ENCODE measurements at places on chromosomes 4 and X.

GRCh38 chr4:55116450-55116849 lies 8.9 kb downstream of the KDR start:
- no peak for DNase-seq

GRCh38 chr4:89382439-89382838 lies 74.8 kb upstream of the GPRIN3 start:
- DNase-seq, result no peak

DNA sequence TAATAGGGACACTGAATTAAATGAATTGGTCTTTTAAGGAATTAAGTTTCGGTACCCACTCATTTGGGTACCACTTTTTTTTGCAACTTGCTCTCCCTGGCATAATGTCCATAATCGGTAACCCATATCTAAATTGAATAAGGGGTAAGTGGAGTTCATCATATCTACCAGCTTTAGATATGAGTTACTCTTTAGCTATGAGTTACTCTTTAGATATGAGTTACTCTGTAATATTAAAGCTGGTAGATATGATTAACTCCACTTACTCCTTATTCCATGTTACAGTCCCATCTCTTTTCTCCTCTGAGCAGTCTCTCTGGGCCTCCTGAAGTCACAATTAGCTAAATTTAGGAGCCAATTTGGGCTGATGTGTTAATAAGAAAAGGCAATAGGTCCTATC lies 85.7 kb downstream of the TEX13C start:
- DNase-seq, result no peak

- DNase-seq, result no peak
Observed at GRCh38 chr4:10171055-10171454, 54.5 kb upstream of the WDR1 start.

- DNase-seq, result no peak
Observed at GRCh38 chr4:54445866-54446265, 211.9 kb upstream of the KIT start.

Measured in CD4-positive, alpha-beta T cell treated with Interferon alpha-2 for 1 hour (primary cell).